ENCODE measurements at places on chromosomes 5 and 9. TPM values are rescaled to one million over a fixed set of nuclear protein-coding genes. Genes with fewer than 3 reads are reported as not detected.

SHC3 gene
- total RNA-seq, result 1.1 TPM

SPINK13 gene
- total RNA-seq, result not detected

PCDHB11 gene
- 5.9 TPM for total RNA-seq

ANKRD31 gene
- total RNA-seq, result 0.51 TPM

NOXA1 gene
- total RNA-seq, result 1.2 TPM

DNA sequence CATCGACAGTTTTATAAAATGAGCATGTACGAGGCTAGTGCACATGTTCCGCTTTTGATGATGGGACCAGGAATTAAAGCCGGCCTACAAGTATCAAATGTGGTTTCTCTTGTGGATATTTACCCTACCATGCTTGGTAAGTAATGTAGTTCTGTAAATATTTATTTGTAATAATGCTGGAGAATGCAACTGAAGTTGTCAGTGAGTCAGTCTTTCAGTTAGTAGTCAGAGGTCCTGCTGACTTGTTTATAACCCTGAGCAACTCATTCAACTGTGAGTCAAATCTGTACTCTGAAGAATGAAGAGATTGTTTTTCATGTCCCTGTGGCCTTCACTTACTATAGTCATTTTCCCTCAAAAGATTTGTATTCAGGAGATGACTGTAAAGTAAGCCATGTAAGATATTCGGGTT, 28.4 kb upstream of the GPR150 start:
- DNase-seq, result no peak

GRCh38 chr9:137453643-137454081, 5.5 kb downstream of the NSMF start:
- DNase-seq, result peak; percentile 81

DNA sequence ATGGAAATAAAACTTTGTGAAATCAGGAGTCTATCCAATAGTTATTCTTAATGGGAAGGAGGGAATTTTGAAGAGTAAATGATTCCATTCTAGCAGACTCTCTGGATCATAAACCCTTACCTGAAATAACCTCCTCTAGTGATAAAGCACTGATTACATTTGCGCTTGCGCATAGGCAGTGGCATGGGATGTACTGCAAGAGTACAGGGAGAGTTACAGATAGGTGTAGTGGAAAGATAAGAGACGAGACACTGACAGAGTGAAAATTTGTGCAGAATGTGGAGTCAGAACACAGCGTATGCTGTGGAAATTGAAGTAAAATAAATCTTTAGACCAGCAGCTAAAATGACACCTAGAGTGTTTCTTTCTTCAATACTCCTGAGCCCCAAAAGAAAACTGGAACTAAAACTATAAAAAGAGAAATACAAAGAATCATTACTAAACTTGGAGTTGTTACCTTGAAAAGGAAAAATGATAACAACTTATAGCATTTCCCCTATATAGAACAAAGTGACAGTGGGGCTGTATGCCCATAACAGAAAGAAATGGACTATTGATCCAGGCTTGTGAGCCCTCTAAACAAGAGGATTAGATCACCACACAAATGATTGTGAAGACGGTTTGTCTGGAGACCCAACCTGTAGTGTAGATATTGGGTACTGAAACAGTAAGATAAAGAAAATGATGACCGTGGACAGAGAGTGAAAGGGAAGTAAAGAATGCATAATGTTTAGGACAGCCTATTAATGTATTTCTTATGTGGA, 1471.2 kb upstream of the NUDT12 start:
- DNase-seq, result no peak

GRCh38 chr5:73125289-73125688, 4.9 kb downstream of the TMEM171 start:
- DNase-seq, result no peak

GRCh38 chr9:80158554-80159170, 586.9 kb downstream of the TLE4 start:
- no peak for DNase-seq

GRCh38 chr5:139743804-139744203, 51.8 kb upstream of the PSD2 start:
- DNase-seq, result no peak

- peak; percentile 27 for DNase-seq
Observed at GRCh38 chr5:16810208-16810854, 125.8 kb downstream of the MYO10 start.

DNA sequence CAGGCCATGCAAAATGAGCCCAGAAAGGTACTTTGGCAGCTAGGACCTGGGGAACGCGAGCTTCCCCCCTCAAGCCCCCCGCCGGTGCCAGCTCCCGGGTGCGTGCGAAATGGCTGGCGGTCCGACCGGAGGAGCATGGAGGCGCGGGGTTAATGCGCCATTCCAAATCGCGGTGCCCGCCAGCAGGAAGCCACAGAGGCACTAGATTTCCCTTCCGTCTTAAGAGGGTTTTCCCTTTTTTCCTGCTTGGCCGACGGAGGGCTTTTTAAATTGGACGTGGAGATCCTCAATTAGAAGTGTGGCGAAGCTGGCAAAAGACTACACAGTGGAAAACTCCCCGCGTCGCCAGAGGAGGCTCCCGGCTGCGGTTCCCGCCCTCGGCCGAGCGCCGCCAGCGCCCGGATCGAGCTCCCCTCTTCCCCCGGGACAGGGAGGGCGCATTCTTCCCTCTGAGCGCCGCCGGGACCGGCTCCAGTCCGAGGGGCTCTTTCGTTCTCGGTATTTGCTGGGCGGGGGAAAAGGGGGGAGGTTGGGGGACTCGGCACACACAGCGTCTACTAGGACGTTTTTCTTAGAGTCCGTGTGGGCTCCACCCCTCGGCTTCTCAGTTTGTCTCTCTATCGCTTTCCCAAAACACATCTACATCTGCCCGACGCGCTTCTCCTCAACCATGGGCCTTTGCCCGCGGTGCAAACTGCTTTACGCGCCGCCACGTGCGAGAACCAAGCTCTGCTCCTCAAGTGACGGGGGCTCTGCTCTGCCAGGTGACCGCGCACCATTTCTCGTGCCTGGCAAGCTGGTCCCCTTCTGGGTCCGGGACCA, 3.0 kb downstream of the GDNF start:
- DNase-seq, result peak; percentile 74

GRCh38 chr5:178590924-178591423, 781 bp upstream of the COL23A1 start:
- DNase-seq, result no peak

DNA sequence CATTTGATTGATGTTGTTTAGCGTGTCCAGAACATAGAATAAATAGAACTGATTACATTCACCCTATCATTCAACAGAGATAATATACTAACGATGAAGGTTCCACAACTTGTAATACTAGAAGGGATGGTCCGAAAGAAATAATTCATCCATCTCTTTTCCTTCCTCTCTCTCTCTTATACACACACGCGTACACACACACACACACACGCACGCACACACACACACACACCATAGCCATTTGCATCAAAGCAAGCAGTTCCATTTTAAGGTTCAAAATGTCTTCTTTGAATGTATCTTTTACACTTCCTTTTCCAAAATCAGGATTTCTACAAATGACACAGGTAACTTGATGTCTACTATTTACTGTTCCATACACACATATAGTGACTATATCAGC, 887 bp downstream of the GDA start:
- DNase-seq, result no peak

DNA sequence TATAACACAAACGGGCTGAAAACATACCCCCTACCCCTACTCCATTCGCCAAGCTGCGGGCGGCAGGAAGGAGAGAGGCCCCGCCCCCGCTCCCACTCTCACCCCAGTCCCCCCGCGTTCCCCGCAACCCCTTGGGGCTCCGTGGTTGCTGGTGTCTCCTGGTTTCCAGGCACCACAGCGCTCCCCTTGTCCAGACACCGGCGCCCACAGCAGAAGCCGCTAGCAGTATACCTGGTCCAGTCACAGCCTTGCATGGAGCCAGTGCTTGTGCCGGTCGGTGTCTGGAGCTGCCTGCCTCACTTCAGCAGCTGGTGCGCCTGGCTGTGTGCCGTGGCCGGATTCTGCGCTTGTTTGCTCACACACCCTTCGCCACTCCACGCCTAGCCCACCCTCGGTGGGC, 240.5 kb upstream of the DAB2 start:
- DNase-seq, result no peak

DNA sequence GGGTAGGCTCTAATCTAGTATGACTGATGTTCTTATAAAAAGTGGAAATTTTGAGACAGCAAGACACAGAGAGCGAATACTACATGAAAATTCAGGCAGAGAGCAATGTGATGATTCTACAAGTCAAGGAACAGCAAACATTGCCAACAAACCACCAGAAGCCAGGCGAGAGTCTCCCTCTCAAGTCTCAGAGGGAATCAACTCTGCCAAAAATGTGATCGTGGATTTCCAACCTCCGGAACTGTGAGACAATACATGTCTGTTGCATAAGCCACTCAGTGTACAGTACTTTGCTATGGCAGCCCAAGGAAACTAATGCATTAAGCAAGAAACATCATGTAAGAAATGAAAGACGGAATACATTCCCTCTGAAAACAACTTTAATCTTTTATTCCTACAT, 52.1 kb upstream of the CCNG1 start:
- DNase-seq, result peak; percentile 40

GRCh38 chr5:144395704-144396103, 225.0 kb downstream of the KCTD16 start:
- DNase-seq, result no peak

GRCh38 chr5:101782352-101783103, 513.6 kb downstream of the SLCO4C1 start:
- no peak for DNase-seq

- DNase-seq, result no peak
Observed at GRCh38 chr5:150659360-150660107, 1.5 kb upstream of the MYOZ3 start.

GRCh38 chr5:32251871-32252458, 60.8 kb downstream of the MTMR12 start:
- no peak for DNase-seq

- DNase-seq, result no peak
Observed at GRCh38 chr5:15634591-15635288, 134.8 kb downstream of the FBXL7 start.

DNA sequence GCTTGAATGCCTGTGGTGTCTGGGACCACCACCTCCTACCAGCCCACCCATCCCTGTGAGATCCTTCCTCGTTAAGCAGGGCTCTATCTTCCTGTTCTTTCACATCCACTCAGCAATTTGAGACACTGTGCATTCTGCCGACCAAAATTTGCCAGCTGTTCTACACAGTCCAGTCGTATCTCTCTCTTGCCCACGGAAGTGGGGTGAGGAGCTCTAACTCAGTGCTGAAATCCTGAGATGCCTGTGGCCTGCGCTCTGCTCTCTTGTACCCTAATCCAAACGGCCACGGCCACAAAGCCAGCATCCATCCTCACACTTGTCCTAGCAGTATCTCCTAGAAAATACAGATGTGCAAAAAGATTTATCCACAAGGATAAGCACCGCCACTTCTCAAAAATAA, 97.9 kb downstream of the MVB12B start:
- DNase-seq, result no peak

GRCh38 chr9:135500071-135500524, 384 bp upstream of the MRPS2 start:
- DNase-seq, result no peak

GRCh38 chr9:135252980-135253304, 165.5 kb downstream of the OLFM1 start:
- no peak for DNase-seq

- DNase-seq, result no peak
Observed at GRCh38 chr9:23674016-23674585, 151.9 kb downstream of the ELAVL2 start.

DNA sequence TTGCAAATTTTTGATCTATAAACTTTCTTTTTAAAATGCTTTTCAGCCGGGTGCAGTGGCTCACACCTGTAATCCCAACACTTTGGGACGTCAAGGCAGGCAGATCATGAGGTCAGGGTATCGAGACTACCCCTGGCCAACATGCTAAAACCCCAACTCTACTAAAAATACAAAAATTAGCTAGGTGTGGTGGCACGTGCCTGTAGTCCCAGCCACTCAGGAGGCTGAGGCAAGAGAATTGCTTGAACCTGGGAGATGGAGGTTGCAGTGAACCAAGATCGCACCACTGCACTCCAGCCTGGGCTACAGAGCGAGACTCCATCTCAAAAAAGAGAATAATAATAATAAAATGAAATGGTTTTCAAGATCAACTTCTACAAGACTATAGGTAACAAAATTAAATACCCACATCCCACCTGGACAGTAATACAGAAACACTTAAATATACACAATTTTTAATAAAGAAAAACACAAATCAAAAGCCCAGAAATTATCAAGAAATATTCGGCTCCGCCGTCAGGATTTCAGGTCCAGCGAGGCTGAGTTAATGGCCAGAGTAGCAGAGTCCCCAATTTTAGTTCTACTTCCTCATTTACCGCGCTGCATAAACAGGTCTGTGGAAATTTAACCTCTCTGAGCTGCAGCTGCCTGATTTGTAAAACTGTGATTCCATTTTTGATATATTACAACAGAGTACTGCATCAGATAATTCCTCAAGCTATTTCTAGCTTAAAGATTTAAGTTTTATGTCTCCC, 4.0 kb downstream of the TUT7 start:
- DNase-seq, result no peak

DNA sequence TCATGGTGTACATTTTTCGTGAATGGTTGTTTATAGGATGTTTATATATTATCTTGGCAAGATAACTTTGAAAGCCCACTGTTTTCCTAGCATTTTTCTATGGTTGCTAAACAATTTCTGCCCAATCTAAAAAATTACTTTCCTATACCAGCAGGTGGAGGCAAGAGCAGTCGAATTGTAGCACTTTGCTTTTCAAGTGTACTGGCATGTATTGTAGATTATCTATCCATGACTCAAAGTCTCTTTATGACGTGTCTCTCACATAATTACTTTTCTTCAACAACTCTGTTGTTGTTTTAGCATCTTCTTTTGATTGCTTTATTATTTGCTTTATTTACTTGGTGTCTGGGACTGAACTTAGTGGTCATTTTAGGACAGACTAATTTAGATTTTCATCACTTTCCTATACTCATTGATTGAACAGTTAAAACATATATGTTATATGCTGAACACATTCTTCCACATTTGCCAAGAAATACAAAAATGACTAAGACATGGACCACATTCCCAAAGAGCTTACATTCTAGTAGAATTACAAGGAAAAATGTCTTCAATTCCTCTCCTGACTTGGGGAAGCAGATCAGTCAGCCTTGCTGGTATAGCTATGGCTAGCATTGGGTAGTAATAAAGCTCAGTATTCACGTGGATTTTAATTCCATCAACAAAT, 20.7 kb downstream of the NLN start:
- DNase-seq, result peak; percentile 49

GRCh38 chr9:128253991-128254346, 21.8 kb downstream of the GOLGA2 start:
- DNase-seq, result no peak

GRCh38 chr5:143231973-143232812, 171.3 kb downstream of the NR3C1 start:
- DNase-seq, result no peak

- DNase-seq, result no peak
Observed at GRCh38 chr5:75733767-75734166, 16.5 kb upstream of the POC5 start.

DNA sequence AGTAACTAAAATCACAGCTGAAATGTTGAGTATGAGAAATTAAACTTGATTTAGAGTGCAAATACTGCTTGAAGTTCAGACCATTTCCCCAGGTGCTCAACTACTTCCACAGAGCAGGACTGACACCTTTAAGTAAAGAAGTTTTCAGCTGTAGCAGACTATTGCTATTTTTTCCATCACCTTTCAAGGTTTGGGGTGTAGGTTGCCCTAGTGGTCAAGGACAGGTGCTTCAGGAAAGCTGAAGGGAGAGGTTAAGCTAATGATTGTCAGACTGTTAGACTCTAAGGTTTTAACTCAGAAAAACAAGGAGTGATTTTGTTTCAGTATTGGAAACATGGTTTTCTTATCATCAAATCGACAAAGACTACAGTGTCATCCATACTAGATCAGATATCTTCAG, 162.1 kb downstream of the CCDC192 start:
- DNase-seq, result no peak
